ENCODE measurements at places on chromosomes 16 and 17. TPM values are rescaled to one million over a fixed set of nuclear protein-coding genes. Genes with fewer than 3 reads are reported as not detected.

DNA sequence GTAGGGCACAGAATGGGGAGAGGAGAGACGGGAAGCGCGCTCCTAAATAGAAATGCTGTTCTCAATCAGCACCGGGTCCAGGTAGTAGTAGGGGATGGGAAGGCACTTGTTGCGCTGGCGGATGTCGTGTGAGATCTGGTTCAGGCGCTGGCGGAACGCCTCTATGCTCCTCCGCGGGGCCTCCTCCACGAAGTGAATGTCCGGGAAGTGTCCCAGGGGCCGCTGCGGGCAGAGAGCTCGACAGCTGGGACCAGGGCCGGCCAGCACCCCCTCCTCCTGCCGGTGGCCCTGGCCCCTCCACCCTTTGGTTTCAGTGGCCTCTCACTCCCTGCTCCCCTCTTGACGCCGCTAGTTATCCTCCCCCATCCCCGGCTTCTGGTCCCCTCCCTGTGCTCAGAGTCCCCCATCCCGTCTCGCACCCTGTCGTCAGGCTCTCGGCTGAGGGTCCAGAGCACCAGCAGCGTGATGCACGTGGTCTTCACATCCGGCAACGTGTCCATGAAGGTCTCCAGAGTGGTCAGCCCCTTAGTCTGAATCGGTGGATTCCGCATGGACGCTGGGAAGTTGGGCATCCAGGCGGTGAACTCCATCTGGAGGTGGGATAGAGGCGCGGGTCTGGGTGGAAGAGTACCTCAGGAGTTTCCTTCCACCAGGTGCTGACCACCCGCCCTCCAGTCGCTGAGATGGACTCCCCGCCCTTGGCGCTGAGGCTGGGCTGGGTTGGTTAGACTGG is 14.6 kb downstream of the ALOX12B start:
- DNase-seq = no peak

GRCh38 chr16:57084257-57084770 is 8.1 kb upstream of the CPNE2 start:
- peak; percentile 81 for DNase-seq

C17orf67 gene
- 0.62 TPM for total RNA-seq

DNA sequence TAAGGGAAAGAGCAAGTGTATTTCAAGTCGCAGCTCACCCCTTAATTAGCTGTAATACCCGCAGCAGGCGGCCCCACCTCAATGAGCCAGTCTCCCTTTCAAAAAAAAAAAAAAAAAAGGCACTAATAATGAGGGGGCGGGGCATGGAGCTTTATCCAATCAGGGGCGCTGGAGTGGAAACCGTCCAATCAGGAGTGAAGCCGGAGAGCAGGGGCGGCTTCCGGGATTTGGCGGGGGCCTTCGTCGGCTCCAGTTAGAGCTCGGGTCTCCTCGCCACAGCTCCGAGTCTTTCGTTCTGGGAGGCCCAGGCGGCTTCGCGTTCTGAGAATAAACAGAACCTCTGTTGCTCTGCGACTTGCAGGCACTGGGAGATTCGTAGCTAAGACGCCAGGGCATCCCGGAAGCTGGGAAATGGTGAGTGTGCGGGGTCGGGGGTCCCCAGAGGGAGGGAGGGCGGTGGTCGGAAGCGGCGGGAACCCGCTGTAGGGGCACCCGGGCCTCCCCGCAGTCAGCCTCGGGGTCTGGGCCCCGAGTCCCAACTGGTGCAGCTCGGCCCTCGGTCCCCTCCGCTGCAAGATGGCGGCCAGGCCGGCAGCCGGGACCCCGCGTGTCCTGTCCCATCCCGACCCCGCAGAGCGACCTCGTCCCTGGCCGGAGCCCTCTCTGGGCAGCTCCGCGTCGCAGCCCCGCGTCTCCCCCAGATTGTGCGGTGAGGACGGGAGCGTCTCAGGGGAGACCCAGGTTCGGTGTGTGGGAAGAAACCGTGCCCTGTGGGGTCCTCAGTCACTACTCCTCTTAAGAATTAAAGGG is at the start of gene ZNF267:
ZNF267 (plus strand) TSS at position 252 of the 810 bp plus-strand sequence; CDS start at position 412, 160 bp downstream.
- peak; percentile 95 for DNase-seq

SLFN11 gene
- total RNA-seq = 5.3 TPM

- DNase-seq = peak; percentile 25
Measured at GRCh38 chr17:61005358-61005757, 327.7 kb downstream of the BCAS3 start.

VPS35 gene
- 23.4 TPM for total RNA-seq

DNA sequence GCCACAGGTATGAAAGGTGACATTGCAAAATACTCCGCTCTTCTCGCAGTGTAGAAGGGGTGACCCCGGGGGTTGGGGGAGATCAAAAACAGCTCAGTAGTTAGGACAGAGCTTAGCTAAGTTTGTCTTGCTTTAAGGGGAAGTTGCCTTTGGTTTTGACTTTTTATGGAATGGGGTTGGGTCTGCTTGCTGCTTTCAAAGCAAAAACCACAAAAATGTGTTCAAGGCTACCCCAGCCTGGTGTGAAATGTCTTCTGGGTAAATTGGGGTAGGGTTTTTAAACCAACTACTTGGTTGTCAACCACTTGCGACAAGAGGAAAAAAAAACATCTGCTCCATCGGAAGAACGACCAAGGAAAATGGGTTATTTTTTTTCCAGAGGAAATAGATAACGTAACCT is 6.2 kb downstream of the FUS start:
- no peak for DNase-seq

DNA sequence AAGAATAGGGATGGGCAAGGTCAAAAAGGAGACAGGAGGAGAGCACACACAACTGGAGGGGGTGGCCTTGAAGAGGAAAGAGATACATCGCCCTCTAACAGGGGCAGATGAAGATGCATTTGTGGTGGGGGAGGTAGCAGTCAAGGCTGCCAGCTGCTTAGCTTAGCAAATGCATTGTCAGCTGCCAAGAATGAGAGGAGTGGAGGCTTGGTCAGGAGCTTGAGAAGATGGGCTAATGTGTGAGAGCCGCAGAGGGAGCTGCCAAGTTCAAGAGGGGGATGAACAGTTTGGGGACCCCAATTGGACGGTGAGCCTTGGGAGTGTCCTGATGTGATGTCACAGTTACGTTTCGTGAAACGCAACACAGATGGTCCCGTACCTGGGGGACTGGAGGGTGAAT is 28.9 kb upstream of the GNA13 start:
- no peak for DNase-seq

GRCh38 chr16:68993885-68994284 is 111.6 kb upstream of the HAS3 start:
- DNase-seq = no peak

GRCh38 chr16:62254847-62255246 is 218.6 kb upstream of the CDH8 start:
- DNase-seq = no peak

DNA sequence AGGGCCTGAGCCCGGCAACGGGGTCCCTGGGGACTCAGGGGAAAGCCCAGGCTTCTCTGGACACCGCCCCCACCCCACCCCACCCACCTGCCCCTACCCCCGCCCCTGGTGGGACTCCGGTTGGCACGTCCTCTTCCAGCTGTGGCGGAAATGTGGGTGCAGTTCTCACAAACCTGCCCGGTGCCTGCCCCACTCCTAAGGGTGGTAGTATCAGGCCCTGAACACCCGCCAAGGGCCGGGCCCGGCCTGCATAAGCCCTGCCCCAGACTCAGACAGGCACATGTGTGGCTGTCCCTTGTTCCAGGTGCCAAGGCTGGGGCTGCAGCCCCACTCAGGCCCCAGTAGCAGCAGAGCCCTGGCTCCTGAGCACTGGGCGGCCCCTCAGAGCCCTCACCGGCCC is 58.1 kb downstream of the ACTG1 start:
- no peak for DNase-seq

DNA sequence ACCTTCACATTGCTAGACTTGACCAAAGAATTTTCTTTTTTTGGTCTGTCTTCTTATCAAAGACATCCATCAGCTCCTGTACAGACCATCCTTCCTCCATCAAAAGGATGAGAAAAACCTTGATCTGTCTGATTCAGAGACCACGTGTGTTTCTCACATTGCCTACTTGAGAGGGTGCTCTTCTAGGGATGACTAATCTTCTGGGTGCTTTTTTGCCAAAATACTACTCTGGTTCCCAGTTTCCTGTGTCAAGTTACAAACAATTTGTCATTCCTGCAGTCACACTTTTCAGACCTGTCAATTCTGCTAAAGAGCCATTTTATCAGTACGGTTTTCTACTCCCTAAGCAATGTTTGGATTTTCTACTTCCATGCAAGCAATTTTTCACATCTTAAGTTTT is 492.2 kb downstream of the CDH11 start:
- no peak for DNase-seq

SLC5A11 gene
- total RNA-seq = 1.3 TPM

KNOP1 gene
- 3.4 TPM for total RNA-seq

DNA sequence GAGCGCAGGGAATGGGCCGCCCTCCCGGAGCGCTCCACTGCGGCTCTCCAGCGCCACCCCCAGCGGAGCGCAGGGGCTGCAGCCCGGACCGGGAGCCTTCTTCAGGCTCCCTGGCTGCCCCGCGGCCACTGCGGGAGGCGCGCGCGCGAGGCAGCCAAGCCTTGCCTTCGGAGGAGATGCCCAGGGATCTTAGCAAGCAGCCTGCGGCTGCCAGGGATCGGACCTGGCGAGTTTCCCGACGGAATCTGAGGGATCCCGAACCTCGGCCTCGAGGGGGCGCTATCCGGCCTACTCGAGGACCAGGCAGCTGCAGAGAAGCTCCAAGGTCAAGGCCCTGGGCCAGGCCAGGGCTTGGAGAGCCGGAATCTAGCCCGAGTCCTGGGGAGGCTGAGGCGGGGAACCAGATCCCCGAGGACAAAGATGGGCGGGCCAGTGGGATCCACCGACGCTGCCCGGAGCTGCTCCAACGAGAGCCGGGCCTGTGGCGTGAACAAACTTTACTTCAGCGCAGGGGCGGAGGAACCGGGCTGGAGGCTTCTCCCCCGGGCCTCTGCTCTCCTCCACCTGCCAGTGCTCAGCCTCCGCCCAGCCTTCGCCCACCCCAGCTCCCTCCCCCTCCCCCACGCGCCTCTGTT is at the start of gene IRX6:
IRX6 (plus strand) TSS at position 567 of the 635 bp plus-strand sequence. CDS start 889 bp downstream, outside the sequence.
- no peak for DNase-seq

GRCh38 chr17:73638556-73638955 is 5.7 kb downstream of the SDK2 start:
- DNase-seq = no peak

- no peak for DNase-seq
Measured at GRCh38 chr17:19768046-19768782, 20.1 kb upstream of the ALDH3A1 start.

DNA sequence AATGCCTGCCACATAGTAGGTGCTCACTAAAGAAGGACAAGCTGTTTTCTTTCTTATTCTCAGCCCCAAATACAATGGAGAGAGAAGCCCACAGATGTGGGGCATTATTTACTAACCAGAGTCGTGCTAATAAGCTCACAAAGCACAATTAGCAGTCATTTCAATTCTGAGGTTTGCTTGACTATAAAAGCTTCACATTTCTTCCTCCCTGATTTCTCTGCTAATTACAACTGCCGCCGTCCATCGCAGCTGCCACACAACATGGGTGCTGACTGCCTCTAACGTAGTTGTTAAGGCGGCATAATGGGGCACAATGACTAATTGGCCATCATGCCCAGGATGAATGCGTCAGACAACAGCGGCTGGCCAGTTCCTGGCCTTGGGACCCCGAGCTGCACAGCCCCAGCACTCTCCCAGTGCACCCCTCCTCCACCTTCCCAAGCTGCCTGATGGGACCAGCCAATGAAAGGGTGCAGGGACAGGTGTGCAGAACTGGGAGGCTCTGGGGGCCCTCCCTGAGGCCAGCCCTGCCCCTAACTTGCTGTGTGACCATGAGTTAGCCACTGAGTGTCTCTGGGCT is 109.2 kb downstream of the CCT6B start:
- DNase-seq = no peak

DNA sequence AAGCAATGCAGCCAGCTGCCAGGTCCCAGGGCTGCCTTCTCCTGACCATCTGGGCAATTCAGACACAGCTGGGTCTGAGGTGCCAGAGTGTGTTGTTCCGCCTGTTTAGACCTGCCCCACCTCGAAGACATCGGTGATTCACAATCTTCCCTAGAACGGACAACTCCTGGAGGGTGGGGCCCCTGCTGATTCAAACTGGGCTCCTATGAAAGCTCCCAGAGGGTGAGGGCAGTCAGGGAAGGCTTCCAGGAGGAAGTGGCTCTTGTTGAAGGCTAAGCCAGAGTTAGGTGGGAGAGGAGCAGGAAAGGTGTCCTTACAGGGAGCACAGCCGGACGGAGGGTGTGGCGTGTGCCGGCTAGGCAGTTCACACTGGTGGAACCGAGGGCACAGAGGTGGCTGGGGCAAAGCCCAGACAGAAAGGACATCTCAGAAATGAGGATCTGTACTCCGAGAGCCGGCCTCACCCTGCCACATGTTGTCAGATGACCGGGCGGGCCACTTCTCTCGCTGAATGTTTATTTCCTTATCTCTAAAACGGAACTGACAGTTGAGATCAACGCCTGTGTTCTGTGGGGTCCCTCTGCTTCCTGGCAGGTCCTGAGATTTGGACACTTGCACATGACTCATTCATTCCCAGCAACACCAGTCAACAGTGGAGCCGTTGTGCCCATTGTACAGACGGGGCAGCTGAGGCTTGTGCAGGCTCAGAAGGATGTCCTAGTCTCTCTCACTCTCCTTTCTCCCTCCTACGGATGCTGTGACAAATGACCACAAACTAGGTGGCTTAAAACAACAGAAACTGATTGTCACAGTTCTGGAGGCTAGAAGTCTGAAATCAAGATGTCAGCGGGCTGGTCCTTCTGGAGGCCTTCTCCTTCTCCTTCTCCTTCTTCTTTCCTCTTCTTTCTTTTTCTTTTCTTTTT is 26.9 kb upstream of the LITAF start:
- DNase-seq = peak; percentile 79

EEF2K gene
- 17.5 TPM for total RNA-seq

GRCh38 chr17:73765824-73766563 is 121.7 kb upstream of the SDK2 start:
- DNase-seq = no peak

TP53TG3F gene
- total RNA-seq = not detected

CTRB1 gene
- not detected for total RNA-seq

DNA sequence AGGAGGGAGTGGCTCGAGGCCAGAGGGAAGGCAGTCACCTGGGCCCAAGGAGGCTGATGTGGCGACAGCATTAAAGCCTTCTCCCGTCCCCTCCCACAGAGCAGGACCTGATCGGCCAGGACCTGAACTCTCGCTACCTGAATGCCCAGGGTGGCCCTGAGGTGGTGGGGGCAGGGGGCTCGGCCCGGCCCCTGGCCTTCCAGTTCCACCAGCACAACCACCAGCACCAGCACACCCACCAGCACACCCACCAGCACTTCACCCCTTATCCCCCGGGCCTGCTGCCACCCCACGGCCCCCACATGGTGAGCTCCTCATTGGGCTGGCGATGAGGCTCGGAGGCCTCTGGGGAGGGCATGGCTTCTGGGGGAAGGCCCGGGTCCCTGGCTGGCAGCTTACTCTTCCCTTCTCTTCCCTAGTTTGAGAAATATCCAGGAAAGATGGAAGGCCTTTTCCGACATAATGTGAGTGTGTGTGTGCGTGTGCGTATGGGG is 6.4 kb downstream of the FBRS start:
- DNase-seq = no peak

FOXN1 gene
- total RNA-seq = not detected

- DNase-seq = peak; percentile 88
Measured at GRCh38 chr17:41647940-41648410, 23.6 kb upstream of the KRT17 start.

DNA sequence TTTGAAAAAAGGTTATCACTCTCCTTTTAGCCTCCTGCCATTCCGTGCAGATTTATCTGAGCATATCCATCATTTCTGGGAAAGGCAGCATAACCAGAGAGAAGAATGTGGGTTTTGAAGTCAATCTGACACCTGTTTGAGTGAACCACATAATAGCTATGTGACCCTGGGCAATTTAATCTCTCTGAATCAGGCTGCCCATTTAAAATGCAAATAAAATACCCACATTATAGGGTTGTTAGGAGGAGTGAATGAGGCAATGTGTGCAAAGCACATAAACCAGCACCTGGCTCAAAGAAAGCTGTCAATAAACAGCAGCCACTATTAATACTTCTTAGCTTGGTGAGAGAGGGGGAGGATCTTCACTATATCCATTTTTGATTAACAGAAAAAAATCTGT is 88.0 kb downstream of the CACNG1 start:
- DNase-seq = no peak
